ENCODE measurements at places on chromosomes 6 and 20.
A peak's percentile ranks its signal among the peaks of the same experiment; 100 is the strongest.

DNA sequence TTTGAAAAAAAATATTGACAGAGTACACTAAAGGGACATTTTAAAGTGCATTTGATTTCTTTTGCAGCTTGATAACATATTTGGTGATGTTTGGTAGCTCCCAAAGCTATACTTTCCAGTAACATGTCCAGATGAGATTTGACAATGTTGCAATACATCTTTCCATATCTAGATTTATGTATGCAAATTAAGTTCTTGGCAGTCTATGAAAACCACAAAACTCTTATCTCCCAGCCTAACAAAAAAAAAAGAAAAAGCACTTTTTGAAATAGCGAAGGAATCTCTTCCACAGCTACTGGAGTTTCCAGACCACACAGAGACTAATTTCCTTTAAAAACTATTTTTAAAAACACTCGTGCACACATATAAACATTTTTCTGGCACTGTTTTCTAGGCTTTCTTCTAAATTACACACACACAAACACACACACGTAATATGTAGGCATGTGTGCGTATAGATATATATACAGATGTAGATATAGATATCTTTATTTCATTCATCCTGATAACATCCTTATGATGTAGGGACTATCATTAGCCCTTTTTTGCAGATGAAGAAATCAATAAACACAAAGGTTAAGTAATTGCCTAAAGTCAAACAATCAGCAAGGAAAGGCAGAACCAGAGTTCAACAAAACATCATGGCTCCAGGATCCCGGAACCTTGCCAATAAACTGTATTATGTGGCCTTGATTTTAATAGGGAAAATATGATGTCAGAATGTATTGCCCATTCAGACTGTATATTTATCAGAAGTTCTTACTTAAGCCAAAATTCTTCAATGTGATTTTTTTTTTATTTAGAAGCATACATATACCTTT, 93.3 kb downstream of the ADGRB3 start:
- no peak for DNase-seq

DNA sequence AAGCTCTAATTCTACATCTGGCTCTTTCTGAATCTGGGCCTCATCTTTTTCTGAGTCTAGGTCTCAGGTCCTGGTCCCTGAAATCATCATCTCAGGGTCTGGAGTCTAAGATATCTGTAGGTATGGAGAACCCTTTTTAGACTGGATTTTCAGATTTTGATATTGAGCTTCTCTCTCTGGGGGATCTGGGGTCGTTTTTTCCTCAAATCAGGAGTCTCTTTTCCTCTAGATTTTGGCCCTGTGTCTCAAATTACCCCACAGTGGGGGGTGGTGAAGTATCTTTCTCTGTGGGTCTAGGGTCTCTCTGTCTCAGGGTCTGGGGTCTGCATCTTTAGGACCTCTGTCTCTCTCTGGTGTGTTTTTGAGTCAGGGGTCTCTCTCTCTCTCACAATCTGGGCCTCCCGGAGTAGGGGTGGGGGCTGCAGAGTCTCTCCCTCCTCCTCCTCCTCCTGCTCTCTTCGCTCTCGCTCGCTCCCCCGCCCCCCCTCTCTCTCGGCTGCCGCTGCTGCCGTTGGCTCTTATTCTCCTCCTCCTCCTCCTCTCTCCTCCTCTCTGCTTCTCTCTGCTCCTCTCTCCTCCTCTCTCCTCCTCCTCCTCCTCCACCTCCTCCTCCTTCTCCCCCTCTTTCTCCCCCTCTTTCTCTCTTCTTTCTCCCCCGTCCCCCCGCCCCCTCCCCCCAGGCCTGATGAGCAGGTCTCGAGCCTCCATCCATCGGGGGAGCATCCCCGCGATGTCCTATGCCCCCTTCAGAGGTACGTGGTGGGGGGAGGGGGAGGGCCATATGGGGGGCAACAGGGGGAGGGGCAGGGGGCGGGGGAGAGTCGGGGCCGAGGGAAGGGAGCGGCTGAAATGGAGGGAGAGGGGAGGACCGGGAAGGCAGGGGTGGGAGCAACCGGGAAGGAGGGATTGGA, at the start of gene SYNGAP1:
SYNGAP1 (plus strand) TSS at position 486 of the 911 bp plus-strand sequence; CDS start at position 686, 200 bp downstream.
- DNase-seq, result peak; percentile 75

- DNase-seq, result no peak
Observed at GRCh38 chr6:134607411-134607810, 289.5 kb upstream of the SGK1 start.

DNA sequence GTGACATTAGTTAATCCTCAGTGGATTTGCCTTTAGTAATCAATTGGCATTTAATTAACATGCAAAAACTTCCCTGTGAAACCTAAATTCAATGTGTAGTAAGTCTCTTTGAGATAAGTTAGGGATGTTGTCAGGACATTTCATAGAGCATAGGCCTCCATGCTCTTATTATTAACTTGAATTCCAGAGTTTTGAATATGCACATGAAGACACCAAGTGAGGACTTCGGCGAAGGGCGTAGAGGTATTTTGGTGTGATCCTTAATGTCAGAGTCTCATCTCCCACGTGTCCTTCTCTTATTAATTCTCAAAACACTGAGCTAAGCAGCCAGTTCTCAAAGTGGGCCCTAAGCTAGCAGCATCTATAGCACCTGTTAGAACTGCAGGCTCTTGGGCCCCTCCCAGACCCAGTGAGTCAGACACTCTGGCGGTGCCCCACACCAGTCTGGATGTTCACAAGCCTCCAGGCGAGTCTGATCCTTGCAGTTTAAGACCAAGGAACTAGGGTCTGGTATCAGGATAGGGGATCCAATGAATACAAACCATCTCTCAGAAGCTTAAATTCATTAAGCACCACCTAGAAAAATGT, 292.1 kb downstream of the QKI start:
- DNase-seq, result no peak

- DNase-seq, result peak; percentile 67
Observed at GRCh38 chr6:161631676-161632194, 357.9 kb upstream of the AGPAT4 start.

DNA sequence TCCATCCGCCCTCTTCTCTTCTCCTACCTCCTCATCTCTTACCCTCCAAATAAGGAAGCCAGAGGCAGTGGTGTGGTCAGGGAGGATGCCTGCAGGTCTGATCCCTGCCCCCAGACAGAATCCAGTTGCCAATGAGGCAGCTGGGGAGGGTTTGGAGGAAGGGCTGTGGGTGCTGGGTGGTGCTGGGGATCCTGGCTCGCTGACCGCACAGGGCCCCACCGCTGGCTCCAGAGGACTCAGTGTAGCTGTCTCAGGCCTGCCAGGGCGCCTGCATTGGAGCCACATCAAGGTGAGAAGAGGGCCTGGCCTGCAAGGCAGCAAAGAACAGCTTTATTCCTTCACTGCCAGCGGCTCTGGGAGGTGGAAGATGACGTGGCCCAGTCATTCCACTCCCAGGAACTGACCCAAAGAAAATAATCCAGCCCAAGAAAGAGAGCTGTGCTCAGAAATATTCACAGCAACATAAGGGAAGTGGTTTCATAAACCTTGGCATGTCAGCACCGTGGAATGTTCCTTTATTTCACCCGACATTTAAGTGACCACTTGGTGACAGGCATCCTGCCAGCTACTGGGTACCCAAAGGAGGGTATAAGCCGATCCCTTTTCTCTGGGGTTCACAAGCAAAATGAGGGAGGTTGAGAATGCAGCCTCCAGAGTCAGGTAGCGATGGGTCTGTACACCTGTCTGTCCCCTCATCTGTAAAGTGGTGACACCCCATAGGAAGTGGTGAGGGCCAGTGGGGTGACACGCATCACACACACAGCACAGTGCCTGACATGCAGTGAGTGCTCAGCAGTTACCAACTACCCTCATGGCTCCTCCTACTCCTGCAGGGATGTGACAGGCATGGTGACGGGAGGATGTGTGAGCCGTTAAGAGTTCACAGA, 125.1 kb downstream of the SNX5 start:
- peak; percentile 61 for DNase-seq

DNA sequence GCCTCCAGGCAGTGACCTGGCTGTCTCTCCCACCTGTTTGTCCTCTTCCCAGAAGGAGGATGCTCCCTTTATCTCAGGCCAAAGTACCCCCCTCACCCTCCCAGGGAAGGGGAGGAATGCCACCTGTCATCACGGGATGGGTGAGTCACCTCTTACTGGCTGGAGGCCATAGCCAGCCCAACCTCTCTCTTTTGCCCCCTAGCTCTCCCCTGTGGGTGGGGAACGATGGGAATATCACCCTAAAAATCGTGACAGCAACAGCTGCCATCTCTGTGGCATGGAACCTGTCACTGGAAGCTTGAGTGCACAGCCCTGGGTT, 137.5 kb upstream of the PTPN1 start:
- no peak for DNase-seq

GRCh38 chr20:62557999-62558408, 82.2 kb upstream of the GATA5 start:
- no peak for DNase-seq

DNA sequence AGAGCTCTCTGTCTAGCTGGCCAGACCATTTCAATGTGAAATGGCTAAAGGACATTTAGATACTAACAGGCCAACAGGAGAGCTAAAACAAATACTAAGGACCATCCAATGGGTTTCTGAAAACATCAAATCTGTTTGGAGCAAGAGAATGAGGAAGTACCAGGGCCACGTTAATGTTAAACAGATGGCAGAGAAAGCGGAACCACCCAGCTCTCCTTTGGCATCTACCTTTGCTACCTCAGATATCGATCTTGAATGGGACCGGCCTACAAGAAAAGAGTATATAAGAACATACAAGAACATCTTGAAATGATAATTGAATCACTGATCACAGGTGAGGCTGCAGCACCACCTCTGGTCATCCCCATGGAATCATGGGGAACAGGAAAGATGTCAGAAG, 31.8 kb downstream of the KCNK5 start:
- DNase-seq, result no peak

- no peak for DNase-seq
Observed at GRCh38 chr6:136927292-136927691, 5.2 kb downstream of the SLC35D3 start.

DNA sequence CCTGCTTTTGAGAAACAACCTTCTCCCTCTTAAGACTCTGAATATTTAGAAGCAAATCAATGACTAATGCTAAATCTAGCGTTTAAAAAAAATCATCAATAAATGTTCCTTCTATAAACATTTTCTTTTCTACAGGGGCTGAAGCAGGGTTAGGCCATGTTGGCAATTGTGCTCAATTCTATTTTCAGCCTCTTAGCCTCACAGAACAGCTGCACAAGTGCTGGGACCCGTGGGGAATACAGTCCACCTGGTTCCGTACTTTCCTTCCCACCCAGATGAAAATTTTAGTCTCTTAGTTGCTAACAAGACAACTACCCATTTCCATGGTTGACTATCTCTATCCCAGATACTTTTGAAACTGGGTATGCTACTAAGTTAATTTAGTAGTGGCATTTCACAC, 138.6 kb downstream of the RPS12 start:
- peak; percentile 81 for DNase-seq

GRCh38 chr20:38649275-38649891, 47.8 kb downstream of the ARHGAP40 start:
- DNase-seq, result peak; percentile 26

GRCh38 chr6:129444683-129445082, 265.3 kb downstream of the ARHGAP18 start:
- no peak for DNase-seq

GRCh38 chr6:73879501-73880293, 183.7 kb downstream of the CD109 start:
- DNase-seq, result no peak

- DNase-seq, result peak; percentile 14
Observed at GRCh38 chr20:35772563-35773058, 796 bp downstream of the PHF20 start.

DNA sequence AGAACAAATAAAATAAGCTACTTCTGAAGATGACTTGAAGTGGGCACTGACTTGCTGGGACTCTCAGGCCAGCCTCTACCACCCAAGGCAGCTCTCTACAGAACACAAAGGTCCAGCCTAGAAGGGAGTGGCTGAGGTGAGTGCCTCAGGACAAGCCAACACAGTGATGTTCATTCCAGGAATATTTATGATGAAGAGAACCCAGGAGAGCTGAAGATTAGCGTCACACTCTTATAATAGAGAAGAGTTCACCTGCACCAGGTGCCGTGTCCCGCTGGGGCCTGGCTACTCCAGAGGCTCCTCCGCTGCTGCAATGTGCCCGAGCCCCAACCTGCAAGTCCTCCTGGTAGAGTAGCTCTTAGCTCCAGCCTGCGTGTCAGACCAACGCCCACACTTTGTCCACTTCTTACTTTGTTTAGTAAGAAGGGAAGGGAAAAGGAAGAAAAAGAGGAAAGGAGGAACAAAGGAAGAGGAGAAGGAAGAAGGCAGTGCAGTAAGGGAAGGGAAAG, 182.4 kb upstream of the QKI start:
- no peak for DNase-seq

DNA sequence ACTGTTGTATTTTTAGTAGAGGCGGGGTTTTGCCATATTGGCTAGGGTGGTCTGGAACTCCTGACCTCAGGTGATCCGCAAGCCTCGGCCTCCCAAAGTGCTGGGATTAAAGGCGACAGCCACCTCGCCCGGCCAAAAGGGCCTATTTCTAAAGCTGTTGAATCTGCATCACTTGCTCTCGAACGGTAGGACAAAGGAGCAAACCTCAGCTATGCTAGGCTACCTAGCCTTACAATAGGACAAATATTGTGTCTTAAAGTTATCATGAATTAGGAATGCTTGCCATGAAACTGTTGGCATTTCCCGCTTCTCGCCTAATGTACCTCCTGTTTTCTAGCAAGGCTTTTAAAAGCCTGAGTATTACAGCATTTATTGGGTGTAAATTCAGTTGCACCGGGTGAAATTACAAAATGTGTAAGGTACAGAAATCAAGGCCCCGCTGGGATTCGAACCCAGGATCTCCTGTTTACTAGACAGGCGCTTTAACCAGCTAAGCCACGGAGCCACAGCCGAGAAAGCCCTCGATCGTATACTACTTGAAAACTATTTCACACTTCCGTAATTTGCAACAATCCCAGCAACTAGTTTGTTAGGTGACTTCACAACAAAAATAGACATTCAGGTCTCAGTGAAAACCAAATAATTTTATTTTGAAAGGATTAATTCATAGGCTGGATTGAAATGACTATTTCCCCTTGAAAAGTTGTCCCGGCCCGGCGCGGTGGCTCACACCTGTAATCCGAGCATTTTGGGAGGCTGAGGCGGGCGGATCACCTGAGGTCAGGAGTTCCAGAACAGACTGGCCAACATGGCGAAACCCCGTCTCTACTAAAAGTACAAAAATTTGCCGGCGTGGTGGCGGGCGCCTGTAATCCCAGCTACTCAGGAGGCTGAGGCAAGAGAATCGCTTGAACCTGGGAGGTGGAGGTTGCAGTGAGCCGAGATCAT, 211.6 kb upstream of the ZNF184 start:
- no peak for DNase-seq

- no peak for DNase-seq
Observed at GRCh38 chr6:24513602-24514001, 18.8 kb downstream of the ALDH5A1 start.
